ENCODE measurements at places on chromosomes 6 and 20.

GRCh38 chr6:168404560-168404959 is 36.4 kb upstream of the SMOC2 start:
- no peak for DNase-seq

DNA sequence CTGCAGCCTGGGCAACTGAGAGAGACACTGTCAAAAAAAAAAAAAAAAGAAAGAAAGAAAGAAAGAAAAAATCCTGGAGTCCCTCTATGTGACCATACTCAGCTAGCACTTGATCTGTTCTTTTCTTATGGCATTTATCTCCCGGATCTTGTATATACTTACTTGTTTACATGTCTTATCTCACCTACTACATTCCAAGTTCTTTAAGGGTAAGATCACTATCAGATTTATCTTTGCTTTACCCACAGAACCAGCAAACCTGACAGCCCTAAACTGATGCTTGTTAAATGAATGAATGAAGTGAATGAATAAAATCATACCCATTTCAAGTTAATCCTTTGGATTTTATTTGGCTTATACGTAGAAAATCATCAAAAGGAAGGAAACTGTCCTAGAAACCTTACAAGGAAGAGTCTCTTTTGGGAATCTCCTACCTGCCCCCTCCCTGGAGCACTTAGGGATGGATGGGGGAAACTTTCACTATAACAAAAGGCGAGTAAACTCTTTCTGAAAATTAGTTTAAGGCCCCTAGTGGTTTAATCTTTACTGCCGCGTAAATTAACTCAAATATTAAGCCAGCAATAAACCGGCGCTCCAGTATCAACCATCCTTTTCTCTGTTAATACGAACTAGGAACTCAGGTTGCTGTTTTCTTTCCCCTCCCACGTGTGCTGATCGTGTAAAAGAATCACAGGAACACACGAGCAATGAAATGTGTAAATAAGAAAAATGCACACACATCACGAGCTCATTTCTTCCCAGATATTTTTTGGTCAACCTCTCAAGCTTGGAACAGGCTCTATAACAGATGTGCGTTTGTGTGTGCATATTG is 1.3 kb upstream of the UTRN start:
- DNase-seq, result no peak

GRCh38 chr6:130994319-130995097 is 68.5 kb downstream of the EPB41L2 start:
- no peak for DNase-seq

- no peak for DNase-seq
Observed at GRCh38 chr6:13071550-13072345, 256.6 kb downstream of the TBC1D7 start.

DNA sequence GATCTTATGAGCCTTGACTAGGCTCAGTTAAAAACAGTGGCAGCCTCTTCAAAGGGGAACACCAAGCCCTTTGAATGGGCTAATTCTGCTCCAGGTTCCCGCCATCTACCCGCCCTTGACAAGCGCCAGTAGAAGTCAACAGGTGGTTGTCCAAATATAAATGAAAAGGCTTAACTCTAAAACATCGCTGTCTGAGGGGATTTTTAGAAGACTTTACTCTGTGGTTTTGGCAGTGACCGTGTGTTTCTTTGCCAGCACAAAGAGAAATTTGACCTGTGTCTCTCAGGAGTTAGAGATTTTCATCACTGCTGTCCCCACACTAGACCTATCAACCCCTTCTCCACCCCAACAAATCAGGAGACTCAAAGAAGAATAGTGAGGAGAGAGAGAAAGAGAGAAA is 19.8 kb upstream of the SIM1 start:
- no peak for DNase-seq

- no peak for DNase-seq
Observed at GRCh38 chr6:20702366-20702765, 168.1 kb downstream of the CDKAL1 start.

- peak; percentile 51 for DNase-seq
Observed at GRCh38 chr6:27091661-27092315, 155.7 kb upstream of the PRSS16 start.

DNA sequence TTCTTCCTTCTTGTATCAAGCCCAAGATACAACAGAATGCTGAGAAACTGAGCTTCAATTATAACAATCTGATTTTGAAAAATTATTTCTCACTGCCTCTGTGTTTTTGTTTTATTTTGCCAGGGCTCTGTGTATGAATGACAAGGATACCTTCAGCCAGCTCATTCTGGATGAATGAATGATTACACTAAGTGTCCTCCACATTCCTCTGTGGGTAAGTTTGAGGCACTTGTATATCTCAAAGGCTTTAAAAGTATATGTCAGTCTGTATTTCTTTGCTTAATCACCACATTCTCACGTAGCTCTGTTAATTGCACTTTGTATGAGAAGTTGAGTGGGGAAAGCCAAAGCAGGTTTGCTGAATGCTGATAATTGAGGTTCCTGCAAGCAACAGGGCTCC is 95.1 kb downstream of the TIAM2 start:
- no peak for DNase-seq

- DNase-seq, result no peak
Observed at GRCh38 chr20:32158351-32158750, 48.8 kb downstream of the TM9SF4 start.

- DNase-seq, result no peak
Observed at GRCh38 chr6:136927292-136927691, 5.2 kb downstream of the SLC35D3 start.

GRCh38 chr20:41575412-41575811 is 42.8 kb downstream of the CHD6 start:
- no peak for DNase-seq

DNA sequence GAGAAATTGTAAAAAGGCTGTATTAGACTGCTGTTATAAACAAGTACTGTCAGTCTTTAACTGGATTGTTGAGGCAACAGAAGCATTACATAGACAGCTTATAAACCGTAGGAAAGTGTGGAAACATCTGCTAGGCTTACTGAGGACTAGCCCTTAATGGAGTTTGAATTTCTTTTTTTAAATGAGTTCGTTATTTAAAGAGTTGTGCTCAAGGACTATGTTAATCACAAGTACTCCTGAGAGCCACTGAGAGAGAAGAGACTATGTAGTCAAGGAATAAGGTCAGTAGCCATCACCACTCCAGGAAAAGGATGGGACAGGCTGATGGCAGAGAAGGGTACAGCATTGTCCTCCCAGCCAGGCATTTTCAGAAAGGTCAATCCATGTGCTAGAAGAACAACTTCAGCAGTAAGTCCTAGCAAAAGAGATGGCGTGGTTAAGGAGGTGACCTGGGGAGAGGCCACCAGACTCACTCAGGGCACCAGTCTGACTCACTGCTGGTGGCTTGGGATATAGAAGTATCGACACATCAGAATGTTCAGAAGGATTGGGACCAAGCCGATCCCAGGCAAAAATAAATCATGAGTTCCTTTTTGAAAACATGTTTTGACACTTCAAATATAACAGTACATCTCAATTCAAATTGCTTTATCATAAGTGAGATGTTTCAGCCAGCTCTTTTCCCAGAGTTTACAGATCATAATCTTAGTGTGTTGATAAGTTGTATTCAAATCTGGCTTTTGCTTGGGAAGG is 6.4 kb downstream of the RPS12 start:
- DNase-seq, result no peak

DNA sequence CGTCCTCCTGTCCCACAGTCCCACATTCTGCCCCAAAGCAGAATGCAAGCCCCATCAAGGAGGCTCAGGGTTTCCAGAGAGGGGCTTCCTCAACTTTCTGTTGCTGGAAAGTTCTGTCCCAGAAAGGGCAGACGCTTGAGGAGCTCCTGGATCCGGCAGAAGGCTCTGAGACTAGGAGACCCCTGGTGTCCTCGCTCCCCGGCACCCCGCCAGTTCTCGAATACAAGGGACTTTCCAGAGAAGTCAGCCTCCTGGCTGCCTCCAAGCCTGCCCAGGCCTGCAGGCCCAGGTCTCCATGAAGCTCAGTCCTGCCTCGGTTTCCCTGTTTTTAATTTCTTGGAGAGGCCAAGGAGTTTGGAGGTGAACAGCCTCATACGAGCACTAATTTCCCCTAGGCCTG is 150.4 kb downstream of the CEBPB start:
- DNase-seq, result no peak
